ENCODE measurements at places on chromosomes 6 and 20. TPM values are rescaled to one million over a fixed set of nuclear protein-coding genes. Genes with fewer than 3 reads are reported as not detected.

Gene ADGRF5
- polyA plus RNA-seq, result 47.7 TPM

Gene COL9A3
- 8.1 TPM for polyA plus RNA-seq

Gene MYBL2
- 0.39 TPM for polyA plus RNA-seq

Gene KCNK5
- polyA plus RNA-seq, result 1.0 TPM

Gene PSORS1C2
- 0.07 TPM for polyA plus RNA-seq

Gene NKAIN4
- not detected for polyA plus RNA-seq

Gene FOXS1
- polyA plus RNA-seq, result 0.22 TPM

Gene HCRTR2
- polyA plus RNA-seq, result not detected

Gene CDH26
- polyA plus RNA-seq, result 1.2 TPM

Gene BTNL2
- not detected for polyA plus RNA-seq

Gene COL19A1
- not detected for polyA plus RNA-seq

Gene TOX2
- polyA plus RNA-seq, result 9.9 TPM

Gene LPA
- polyA plus RNA-seq, result not detected

Gene LHFPL5
- not detected for polyA plus RNA-seq

Gene PLA2G7
- polyA plus RNA-seq, result 0.25 TPM

Gene GRM1
- polyA plus RNA-seq, result not detected

Gene PPP1R16B
- 9.0 TPM for polyA plus RNA-seq

Gene PACSIN1
- 0.21 TPM for polyA plus RNA-seq

Gene MROH8
- 3.6 TPM for polyA plus RNA-seq

Gene COL11A2
- polyA plus RNA-seq, result 0.88 TPM

Gene FERMT1
- polyA plus RNA-seq, result 1.0 TPM

Measured in adipose tissue (tissue), 3 donors.